ENCODE measurements at places on chromosomes 5 and 9.

DNA sequence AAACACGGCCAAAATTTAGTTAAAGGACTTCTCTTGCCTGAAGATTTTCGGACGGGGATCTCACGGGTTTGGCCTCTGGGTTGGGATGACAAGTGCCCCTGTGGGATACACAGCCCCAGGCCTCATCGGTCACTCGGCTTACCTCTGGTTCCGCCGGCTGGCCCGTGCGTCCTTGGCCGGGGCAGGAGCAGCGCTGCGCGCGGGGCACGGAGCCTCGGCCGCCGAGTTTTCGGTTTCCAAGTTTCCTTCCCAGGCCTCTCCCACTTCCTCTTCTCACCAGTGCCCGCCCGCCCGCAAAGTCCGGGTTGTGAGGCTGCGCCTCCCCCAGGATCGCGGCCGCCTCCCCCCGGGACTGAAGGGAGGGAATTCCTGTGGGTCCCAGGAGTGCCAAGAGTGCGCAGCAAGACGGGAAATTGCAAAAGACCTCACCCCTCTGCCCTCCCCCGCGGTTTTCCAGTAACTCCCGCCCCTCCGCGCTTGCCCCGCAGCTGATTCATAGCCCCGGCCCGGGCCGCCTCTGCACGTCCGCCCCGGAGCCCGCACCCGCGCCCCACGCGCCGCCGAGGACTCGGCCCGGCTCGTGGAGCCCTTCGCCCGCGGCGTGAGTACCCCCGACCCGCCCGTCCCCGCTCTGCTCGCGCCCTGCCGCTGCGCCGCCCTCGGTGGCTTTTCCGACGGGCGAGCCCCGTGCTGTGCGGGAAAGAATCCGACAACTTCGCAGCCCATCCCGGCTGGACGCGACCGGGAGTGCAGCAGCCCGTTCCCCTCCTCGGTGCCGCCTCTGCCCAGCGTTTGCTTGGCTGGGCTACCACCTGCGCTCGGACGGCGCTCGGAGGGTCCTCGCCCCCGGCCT is at the start of gene OSMR:
Gene OSMR (plus strand): TSS at position 487 of the 853 bp plus-strand sequence. CDS start 23,033 bp downstream, outside the sequence.
- no peak for DNase-seq

DNA sequence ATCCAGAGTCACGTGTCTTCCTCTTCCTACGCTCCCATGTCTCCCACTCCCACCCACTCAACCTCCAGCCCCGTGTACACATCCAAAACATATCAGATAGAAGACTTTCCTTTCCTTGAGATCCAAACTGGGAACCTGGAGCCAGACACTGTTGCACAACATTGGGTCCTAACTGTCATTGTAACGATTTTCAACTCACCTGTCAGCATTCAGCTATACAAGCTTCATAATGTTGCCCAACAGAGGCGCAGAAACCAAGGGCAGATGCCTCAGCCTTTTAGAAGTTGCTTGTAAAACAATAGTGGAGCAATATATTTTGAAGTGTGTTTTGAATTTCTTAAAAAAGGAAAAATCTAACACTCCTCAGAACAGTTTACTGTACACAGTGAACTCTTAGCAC is 84.9 kb upstream of the GLIS3 start:
- DNase-seq, result no peak

- DNase-seq, result no peak
These were observed 519.3 kb upstream of the PTGER4 start for GRCh38 chr5:40160435-40160834.

DNA sequence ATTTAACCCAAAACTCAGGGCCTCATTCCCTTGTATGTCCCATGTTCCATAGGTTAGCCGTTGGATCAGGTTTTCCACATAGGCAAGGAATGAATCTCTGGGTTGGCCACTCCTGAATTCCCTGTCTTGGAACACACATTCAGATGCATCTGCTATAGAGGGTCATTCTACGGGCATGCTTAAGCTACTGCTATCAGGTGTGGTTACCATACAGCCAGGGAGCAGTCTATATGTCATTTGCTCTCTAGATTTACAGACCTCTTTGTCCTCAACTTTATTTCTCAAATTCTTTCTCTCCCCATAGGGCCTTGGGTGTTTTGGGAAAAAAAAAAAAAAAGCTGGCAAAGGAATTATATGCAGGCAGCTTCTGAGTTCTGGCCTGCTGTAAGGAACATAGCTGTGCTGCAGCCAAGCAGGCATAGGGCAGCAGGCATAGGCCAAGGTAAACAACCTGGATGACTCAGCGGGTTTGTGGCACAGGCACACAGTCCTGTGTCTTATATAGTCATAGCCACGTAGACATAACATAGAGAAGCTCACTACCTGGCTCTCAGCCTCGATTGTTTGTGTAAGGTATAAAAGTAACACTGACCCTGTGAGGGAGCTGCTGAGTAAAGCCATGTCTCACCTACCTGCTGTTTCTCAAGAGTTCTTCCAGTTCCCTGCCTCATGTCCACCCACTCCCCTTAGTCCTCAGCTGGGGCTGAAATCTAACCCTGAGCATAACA is 141.5 kb downstream of the OSTF1 start:
- no peak for DNase-seq

- DNase-seq, result no peak
These were observed 146.4 kb downstream of the GRIA1 start for GRCh38 chr5:153636670-153637451.

DNA sequence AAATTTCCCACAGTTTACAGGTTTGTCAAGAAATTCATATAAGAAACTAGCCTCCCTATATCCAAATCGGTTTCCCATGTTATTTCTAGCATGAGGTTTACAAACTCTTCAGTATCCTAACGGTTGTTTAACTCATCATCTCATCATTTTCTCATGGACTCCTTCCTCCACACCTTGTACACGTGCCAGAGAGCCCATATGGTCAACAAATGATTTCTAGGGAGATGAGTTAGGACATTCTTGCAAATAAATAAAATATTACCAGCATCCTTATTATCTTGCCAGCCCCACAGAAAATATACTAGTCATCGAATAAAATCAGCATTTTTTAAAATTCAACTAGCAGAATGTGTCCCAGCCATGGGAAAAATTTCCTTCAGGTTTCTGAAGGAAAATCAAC is 285.2 kb downstream of the EBF1 start:
- no peak for DNase-seq

GRCh38 chr5:39197556-39197955 is 21.8 kb downstream of the FYB1 start:
- DNase-seq, result no peak

GRCh38 chr9:13555516-13555915 is 276.0 kb upstream of the MPDZ start:
- DNase-seq, result no peak

DNA sequence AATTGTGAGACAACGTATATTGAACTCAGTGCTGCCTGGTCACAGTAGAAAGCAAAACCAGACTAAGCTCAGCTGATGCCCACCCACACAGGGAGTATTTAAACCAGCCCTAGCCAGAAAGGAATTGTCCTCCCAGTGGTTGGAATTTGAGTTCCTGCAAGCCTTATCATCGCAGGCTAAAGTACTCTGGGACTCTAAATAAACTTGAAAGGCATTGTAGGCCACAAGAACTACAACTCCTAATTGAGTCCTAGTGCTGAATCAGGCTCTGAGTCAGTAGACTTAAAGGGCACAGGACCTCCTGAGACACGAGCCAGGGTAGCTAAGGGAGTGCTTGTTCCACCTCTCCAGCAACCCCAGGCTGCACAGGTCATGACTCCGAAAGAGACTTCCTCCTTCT is 171.4 kb downstream of the MCTP1 start:
- DNase-seq, result no peak

DNA sequence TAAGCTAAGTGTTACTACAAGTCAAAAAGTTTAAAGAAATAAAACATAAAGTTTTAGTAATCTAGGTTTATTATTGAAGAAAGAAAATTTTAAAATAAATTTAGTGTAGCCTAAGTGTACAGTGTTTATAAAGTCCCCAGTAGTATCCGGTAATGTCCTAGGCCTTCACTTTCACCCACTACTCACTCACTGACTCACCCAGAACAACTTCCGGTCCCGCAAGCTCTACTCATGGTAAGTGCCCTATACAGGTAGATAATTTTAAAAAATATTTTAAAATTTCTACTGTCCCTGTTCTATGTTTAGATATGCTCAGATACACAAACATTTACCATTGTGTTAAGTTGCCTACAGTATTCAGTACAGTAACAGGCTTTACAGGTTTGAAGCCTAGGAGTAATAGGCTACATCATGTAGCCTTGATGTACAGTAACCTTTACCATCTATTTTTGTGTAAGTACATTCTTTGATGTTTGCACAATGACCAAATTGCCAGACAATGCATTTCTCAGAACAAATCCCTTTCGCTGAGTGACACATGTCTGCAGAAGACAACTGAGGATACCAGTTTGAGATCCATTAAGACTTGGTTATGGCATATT is 253.6 kb downstream of the TRIM32 start:
- DNase-seq, result no peak

DNA sequence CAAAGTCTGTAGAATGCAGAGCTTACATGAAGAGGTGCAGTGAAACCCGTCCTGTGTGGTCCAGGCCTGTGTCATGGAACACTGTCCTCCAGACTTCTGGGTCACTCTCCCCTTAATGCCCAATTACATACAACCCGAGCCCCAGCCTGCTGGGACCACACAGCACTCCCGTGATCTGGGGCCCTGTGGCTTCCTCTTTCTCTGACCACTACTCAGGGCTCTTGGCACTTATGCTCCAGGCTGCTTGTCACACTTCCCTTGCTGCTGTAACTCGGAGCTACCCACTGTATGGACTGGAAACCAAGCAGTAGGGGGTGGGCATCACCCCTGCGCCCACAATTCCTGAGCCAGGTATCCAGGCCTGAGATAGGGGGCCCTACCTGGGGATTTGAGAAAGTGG is 10.3 kb upstream of the IL3 start:
- no peak for DNase-seq

DNA sequence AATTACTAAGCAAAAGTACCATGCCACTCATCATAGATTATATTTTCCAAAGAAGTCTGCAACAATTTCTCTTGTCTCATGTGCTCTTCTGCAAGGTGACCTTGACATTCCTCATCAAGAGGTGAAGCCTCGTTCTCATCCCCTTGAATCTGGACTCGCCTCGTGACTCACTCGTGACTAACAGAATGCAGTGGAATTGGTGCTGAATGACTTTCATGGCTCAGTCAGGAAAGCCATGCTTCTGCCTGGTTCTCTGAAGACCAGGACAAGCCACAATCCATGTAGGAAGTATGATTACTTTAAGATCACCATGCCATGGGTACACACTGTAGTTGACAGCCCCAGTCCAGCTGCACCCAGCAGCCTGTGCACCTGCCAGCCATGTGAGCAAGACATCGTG is 335.8 kb downstream of the GADD45G start:
- no peak for DNase-seq

DNA sequence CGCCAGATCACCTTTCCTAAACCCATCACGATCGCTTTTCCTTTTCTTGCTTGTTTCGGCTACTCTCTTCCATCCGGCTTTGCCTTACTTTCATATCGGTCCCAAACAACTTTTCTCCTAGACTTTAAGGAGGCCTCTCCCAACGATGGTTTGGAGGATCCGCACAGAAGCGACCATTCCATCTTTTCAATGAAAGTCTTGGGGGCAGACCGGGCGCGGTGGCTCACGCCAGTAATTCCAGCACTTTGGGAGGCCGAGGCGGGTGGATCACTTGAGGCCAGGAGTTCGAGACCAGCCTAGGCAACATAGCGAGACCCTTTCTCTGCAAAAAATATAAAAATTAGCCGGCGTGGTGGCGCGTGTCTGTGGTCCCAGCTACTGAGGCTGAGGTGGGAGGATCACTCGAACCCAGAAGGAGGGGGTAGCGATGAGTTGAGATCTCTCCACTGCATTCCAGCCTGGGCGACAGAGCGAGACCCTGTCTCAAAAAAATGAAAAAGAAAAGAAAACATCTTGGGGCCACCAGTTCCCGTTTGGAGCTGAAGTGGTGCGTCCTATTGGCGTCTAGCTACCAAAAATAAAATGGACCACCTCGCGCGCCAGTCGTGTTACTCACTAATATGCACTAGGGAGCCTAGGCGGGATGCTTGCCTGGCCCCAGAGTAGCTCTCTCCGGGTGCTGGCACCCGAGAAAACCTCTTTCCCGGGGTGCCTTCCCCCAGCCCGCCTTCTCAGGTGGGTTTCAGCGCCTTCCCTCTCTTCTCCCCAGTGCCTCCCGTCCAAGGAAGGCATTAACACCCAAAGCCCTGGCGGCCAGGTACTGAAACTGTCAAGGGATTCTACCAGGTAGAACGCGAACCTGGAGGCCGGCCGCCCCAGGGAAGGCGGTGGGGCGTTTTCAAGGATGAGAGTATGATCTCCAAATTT is 800 bp upstream of the AP3B1 start:
- DNase-seq, result peak; percentile 17

DNA sequence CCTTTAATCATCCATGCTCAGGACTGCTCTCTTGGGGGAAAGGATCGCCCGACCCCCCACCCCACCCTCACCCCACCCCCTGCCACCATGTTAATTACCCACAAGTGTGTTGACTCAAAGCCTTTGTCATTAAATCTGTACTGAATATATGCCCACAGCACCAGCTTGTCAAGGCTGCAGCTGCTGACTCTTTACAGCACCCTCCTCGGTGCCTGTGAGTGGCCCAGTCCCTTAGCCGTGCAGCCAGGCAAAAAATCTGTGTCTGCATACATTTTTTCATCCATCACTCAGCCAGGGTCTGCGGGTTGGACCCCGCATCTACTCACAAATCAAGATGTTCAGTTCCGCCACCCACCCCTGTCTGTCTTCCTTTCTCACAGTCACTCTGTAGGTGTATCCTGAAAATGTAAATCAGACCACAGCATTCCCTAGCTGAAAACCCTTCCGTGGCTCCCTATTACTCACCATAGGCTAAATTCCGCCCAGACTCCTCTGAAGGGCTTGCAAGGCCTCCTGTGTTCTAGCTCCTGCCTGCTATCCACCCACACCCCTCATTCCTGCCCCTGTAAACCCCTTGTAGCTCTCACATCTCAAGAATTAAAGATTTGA is 53.7 kb upstream of the KCNIP1 start:
- no peak for DNase-seq

GRCh38 chr9:121556580-121556979 is 56.9 kb upstream of the GGTA1 start:
- no peak for DNase-seq
